ENCODE measurements at places on chromosomes 11 and 22.

DNA sequence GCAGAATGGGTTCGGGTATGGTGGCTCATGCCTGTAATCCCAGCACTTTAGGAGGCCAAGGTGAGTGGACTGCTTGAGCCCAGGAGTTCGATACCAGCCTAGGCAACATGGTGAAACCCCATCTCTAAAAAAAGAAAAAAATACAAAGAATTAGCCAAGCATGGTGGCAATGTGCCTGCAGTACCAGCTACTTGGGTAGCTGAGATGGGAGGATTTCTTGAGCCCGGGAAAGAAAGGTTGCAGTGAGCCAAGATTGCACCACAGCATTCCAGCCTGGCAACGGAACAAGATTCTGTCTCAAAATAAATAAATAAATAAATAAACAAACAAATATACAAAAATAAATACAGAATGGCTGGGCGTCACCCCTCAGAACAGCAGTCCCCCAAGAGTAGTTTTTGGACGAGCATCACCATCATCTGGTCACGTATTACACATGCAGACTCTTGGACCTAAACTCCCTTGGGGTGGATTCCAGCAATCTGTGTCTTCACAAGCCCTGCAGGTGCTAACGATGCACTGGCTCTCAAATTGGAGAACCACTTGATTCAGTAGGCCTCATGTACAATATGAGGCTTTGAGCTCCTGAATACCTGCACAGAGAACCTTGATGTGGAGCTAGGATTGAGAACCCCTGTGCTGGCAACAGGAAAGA is 33.5 kb downstream of the CLMP start:
- no peak for DNase-seq

- no peak for DNase-seq
Measured at GRCh38 chr11:6544921-6545850, 48.1 kb downstream of the DNHD1 start.

DNA sequence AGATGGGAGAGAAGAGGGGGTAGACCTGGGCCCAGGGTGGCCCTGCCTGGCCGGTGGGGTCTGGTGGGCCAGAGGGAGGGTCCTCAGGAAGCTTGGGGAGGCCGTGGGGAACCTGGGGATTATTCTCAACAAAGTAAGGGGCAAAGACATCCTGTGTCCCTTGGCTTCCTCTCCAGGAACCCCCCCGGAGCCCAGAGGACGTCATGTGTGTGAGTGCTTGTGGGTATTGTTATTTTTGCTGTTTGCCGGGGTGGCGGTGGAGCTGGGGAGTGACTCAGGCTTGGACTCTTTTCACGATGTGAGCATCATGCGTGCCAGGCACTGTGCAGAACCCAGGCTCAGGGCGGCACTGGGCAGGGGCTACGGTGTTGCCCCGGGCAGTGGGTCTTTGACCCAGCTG is 982 bp upstream of the SHANK3 start:
- DNase-seq, result no peak

DNA sequence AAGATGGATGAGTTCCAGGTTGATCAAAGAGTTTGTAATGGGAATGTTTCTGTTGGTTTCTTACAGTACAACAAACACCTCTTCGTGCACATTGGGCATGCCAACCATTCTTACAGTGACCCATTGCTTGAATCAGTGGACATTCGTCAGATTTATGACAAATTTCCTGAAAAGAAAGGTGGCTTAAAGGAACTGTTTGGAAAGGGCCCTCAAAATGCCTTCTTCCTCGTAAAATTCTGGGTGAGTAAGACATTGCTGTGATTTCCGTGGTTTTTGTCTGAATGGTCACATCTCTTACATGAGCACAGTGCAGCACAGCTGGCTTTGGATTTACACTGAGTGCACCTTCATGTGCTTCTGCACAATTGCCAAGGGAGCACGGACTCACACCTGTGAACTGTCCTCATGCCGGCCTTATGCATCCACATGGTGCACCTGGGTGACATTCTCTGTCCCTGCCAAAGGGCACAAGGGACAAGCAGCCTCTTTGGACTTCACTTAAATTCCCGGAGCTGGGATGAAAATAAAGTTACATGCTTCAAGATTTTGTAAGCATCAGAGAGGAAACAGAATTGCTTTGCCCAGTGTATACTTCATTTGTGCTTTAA is 107.1 kb upstream of the RASSF10 start:
- no peak for DNase-seq

DNA sequence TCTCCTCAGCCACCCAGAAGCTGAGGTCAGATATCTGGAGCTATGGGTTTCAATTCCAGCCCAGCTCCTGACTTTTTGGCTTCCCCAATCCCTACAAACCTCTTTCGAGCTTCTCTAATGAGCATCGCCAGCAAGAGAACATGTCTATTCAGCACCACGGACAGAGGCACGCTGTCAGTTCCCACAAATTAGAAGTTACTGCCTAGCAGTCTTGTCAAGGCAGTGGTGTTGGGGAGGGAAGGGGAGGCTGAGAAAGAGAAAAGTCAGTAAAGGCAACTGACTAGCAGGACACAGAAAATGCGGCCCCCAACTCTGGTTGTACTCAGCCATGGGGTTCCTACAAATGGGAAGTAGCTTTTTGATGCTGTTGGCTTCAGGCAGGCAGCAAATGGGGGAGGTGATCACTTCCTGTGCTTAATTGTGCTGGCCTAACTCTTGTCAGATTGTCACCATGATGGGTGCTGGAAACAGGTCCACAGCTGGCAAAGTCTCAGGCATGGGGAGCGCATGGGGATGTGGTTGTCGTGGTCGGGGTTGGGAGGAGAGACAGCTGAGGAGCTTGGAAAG is 205.9 kb downstream of the ST3GAL4 start:
- no peak for DNase-seq

DNA sequence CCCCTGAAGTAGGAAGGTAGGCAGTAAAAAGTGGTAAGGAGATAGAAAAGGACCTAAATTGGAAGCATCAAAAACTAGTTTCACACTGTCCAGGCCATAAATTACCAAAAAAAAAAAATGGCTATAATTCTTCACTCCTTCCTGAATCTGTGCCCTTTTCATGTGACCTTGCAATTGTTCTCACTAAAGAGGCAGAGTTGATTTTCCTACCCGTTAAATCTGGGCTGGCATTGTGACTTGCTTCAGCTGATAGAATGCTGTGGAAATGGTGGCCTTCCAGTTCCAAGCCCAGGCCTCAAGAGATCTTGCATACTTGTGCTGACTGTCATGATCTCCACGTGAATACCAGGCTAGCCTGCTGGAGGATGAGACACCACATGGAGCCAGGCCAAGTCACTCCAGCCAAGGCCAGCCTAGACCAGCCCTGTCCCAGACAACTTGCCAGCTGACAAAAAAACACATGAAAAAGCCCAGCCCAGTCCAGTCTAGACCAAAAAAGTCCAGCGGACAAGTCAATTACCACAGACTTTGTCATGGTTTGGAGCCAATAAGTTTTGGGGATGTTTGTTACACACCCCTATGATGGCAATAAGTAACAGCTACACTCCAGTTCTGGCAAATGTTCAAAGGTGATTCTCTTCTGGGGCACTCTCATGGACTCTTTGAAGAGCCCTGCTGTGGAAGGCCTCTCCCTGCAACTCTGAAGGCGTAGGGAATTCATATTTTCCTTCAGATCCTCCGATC is 51.4 kb upstream of the NUP50 start:
- DNase-seq, result no peak

GRCh38 chr11:31827455-31828206 is 16.5 kb upstream of the PAX6 start:
- DNase-seq, result no peak

- no peak for DNase-seq
Measured at GRCh38 chr11:75185866-75186265, 35.0 kb downstream of the SLCO2B1 start.

- DNase-seq, result no peak
Measured at GRCh38 chr11:112322173-112322790, 61.6 kb upstream of the PLET1 start.
